ENCODE measurements at places on chromosomes 1 and 21. TPM values are rescaled to one million over a fixed set of nuclear protein-coding genes. Genes with fewer than 3 reads are reported as not detected.

Gene ALG14
- total RNA-seq = 4.1 TPM

Gene FLG2
- total RNA-seq = not detected

Gene KCNE1
- total RNA-seq = not detected

Gene ARHGEF19
- 21.6 TPM for total RNA-seq

Gene NDUFV3
- 21.1 TPM for total RNA-seq

Gene HEYL
- 2.3 TPM for total RNA-seq

Gene CR1L
- not detected for total RNA-seq

Gene STPG1
- total RNA-seq = 9.9 TPM

Gene ANKRD45
- not detected for total RNA-seq

DNA sequence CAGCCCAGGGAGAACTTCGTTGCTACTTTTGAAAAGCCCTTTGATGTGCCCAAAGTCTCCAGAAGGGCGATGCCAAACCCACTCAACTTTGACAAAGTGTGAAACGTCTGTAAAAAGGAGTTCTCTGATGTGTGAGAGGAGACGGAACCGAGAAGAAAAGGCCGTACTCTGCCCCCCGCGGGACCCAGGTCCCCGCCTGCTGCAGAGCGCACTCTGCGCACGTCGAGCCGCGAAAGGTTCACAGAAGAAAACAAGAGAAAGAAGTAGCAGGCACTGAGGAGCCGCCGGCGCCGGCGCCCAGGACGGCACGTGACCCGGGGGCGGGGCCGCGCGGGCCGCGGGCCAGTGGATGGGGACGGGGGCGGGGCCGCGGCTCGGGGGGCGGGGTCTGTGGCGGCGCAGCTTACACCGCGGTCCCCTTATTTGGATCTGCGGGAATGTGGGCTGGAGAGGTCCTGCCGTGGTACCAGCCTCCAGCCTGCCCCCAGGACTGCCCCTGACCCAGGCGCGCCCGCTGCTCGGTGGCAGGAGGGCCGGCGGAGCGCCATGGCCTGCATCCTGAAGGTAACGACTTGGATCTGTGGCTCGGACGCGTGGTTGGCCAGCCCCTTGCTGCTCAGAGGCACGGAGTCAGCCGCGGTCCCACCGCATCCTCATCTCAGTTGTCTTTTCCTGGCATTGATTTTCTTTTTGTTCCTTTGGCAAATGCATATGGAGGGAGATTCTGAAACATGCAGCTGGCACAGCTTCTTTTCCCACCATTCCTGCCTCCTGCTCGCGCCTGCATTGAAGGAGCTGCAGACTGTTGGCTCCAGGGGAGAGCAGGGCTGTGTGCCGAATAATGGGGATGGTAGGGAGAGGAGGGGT, at the start of gene ST6GALNAC3:
Gene ST6GALNAC3, plus strand, starts transcription at position 426 of the 867 bp plus-strand sequence.
- H3K36me3 ChIP-seq = no peaks in the 10 kb centered on the region
- H3K27me3 ChIP-seq = peaks cover 5% of the 10 kb centered on the region
- peak within 1 kb of the TSS; percentile 69 for H3K4me3 ChIP-seq
- H3K27ac ChIP-seq = no peak within 1 kb of the TSS

DNA sequence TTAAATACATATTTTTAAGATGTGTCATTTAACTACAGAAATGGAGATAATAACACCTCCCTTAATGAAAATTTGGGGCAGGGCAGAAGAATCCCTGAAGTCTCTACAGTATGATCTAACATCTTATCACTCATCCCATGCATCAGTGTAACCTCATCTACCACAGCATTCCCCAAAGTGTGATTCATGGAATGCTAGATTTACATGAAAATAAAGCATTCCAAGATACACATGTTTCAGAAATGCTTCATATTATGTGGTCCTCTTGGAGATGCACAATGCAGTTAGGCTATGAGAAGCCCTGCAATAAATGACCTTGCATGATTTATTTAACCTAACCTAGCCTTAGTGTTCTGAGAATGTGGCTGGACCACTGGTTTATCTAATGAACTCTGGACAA, 166.9 kb upstream of the SYT6 start:
- no peaks in the 10 kb centered on the region for H3K27me3 ChIP-seq
- no peaks in the 10 kb centered on the region for H3K36me3 ChIP-seq
- H3K4me3 ChIP-seq = no peak overlapping the region
- no peak for DNase-seq

GRCh38 chr1:3662080-3662671, 9.9 kb downstream of the TP73 start:
- no peak for DNase-seq
- no peak overlapping the region for H3K27ac ChIP-seq
- no peak overlapping the region for H3K4me3 ChIP-seq
- no peaks in the 10 kb centered on the region for H3K27me3 ChIP-seq
- H3K4me1 ChIP-seq = peaks cover 3% of the 10 kb centered on the region
- H3K36me3 ChIP-seq = no peaks in the 10 kb centered on the region

DNA sequence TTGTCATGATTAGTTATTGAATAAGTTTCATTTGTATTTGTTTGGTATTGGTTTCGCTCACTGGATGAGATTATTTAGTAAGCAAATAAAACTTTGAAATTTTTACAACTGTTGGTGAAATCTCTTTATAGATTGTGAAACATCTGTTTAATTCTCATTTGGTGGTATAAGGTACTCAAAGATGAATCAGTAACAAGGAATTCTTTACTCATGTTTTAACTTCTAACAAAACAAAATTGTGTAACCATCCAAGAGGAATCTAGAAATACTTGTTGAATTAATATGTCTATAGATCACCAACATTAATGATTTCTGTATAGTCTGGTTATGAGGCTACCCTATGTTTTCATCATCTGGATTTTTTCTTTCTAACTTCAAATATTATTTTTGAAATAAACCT, 62.8 kb upstream of the USP25 start:
- no peak overlapping the region for H3K27ac ChIP-seq
- H3K27me3 ChIP-seq = no peaks in the 10 kb centered on the region
- H3K4me3 ChIP-seq = no peak overlapping the region
- H3K4me1 ChIP-seq = no peaks in the 10 kb centered on the region
- H3K36me3 ChIP-seq = no peaks in the 10 kb centered on the region

DNA sequence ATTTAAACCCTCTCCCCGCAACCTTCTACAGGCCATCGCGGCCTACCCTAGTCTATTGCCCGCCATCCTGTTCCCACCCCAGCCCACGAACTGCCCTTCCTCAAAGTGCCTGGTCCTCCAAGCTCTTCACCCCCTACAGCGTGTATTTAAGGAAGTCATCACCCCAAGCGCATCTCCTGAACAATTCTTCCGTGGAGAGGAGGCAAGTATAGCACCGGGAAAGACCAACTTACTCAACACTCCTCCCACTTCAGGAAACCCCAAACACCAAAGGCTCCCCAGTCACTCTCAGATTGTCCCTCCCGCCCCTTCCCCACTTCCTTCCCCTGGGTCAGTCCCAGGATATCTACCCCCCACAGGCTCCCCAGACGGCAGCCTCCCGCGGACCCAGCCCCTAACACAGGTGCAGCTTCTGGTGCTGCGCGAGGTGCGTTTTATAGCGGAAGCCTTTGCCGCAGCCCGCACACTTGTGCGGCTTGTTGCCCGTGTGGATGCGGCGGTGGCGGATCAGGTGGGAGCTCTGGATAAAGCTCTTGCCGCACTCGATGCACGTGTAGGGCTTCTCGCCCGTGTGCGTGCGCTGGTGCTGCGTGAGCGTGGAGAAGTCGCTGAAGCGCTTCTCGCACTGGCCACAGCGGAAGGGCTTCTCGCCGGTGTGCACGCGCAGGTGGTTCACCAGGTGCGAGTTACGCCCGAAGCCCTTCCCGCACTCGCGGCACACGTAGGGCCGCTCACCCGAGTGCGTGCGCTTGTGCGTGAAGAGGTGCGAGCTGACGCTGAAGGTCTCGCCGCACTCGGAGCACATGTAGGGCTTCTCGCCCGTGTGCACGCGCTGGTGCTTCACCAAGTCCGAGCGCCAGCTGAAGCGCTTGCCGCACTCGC, 25.5 kb downstream of the ZNF697 start:
- H3K27me3 ChIP-seq = no peaks in the 10 kb centered on the region
- H3K27ac ChIP-seq = no peak overlapping the region
- no peak overlapping the region for H3K4me3 ChIP-seq
- no peak for DNase-seq

GRCh38 chr21:46191686-46192575, 7.7 kb upstream of the SPATC1L start:
- H3K27ac ChIP-seq = no peak overlapping the region
- H3K4me1 ChIP-seq = peaks cover 5% of the 10 kb centered on the region
- no peaks in the 10 kb centered on the region for H3K36me3 ChIP-seq
- no peak overlapping the region for H3K4me3 ChIP-seq

DNA sequence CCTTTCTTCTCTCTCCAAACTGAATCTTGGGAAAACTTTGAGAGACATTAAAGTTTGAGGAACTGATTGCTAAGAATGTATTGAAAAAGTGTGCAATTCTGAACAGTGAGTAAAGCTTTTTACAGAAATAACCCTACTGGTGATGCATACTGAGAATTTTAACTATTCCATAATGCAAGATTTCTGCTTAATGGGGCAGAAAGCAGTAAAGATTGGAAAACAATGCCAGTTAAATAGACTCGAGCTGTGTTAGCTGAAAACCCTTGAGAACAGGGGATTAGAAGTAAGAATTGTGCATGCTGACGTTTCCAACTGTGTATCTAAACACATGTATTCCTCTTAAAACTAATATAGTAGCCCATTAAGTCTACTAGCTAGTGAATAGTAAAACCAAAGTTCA, 1500.2 kb upstream of the PRMT6 start:
- no peaks in the 10 kb centered on the region for H3K27me3 ChIP-seq
- DNase-seq = no peak
- H3K4me3 ChIP-seq = no peak overlapping the region
- no peak overlapping the region for H3K27ac ChIP-seq
- no peaks in the 10 kb centered on the region for H3K4me1 ChIP-seq

- no peak overlapping the region for H3K27ac ChIP-seq
- 0 out of 2 replicates have a peak, but pooled peaks cover 2% of the 10 kb centered on the region for H3K4me1 ChIP-seq
- no peaks in the 10 kb centered on the region for H3K27me3 ChIP-seq
Observed at GRCh38 chr21:25566645-25567044, 40.6 kb downstream of the MRPL39 start.

DNA sequence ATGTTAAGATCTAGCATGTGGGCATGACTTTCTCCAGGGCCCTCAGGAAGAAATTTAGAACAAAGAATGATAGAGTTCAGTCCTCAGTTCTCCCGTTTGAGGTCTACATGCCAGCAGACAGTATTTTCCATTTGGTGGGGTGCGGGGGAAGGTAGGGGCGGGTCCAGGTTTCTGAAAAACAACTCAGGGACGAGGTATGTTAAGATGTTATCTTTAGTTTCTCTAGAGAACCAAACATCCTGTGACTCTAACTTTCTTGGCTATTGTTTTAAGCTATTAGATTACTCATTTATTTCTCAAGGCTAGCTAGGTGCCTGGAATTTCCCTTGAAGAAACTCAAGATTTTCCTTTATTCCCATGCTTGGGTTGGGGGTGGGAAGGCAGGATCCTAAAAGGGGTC, 42.3 kb upstream of the SYT14 start:
- no peaks in the 10 kb centered on the region for H3K4me1 ChIP-seq
- no peak for DNase-seq
- no peak overlapping the region for H3K4me3 ChIP-seq
- no peaks in the 10 kb centered on the region for H3K27me3 ChIP-seq
- H3K36me3 ChIP-seq = no peaks in the 10 kb centered on the region

GRCh38 chr1:82177192-82177591, 376.5 kb downstream of the ADGRL2 start:
- no peak overlapping the region for H3K27ac ChIP-seq
- H3K4me3 ChIP-seq = no peak overlapping the region
- no peak for DNase-seq
- no peaks in the 10 kb centered on the region for H3K4me1 ChIP-seq

DNA sequence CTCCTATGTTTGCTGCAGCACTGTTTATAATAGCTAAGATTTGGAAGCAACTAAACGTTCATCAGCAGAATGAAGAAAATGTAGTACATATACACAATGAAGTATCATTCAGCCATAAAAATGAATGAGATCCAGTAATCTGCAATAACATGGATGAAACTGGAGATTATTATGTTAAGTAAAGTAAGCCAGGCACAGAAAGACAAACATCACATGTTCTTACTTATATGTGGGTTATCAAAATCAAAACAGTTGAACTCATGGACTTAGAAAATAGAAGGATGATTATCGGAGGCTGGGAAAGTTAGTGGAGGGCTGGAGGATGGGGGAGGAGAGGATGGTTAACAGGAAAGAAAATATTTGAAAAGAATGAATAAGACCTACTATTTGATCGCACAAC, 1017.6 kb downstream of the KCNT2 start:
- no peak for DNase-seq
- no peaks in the 10 kb centered on the region for H3K36me3 ChIP-seq
- no peaks in the 10 kb centered on the region for H3K4me1 ChIP-seq
- no peak overlapping the region for H3K4me3 ChIP-seq
- no peak overlapping the region for H3K27ac ChIP-seq

Data from Panc1 (cell line).